ENCODE measurements at places on chromosomes 12 and 14.

- peak; percentile 93 for DNase-seq
Observed at GRCh38 chr12:58540480-58541299, 379.6 kb downstream of the LRIG3 start.

DNA sequence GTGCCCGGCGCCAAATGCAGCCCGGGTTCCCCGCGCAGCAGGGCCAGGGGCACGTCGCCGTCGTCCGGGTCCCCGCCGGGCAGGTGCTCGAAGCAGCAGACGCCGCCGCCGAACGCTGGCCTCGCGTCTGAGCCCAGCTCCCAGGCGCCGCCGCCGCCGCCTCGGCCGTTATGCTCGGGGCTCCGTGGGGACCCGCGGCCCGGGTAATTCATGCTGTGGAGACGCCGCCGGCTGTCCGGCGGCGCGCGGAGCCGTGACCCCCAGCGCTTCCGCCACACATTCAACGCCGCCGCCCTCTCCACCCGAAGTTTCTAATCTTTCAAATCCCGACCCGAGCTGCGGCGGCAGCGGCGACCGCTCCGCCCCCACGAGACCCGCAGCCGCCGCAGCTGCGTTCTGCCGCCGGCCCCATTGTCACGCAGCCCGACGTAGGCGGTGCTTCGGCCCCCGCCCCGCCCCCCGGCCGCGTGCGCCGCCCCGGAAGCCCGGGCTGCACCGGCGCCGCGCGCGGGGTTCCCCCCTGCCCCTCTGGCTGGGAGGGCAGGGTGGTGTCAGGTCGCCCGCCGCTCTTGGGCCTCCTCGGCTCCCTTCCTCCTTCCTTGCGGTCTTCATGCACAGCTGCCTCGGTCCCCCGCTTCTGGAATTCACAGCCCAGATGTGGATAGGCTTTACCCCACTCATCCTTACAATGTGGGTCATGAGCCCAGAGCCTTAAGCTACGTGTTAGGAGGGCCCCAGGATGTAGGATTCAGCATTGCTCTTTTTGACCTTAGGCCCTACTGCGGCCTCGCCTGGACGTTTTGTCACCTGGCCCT is at the start of gene DDHD1:
DDHD1 (minus strand) TSS at position 437 of the 815 bp plus-strand sequence; CDS start at position 212, 225 bp downstream.
- peak; percentile 34 for DNase-seq

DNA sequence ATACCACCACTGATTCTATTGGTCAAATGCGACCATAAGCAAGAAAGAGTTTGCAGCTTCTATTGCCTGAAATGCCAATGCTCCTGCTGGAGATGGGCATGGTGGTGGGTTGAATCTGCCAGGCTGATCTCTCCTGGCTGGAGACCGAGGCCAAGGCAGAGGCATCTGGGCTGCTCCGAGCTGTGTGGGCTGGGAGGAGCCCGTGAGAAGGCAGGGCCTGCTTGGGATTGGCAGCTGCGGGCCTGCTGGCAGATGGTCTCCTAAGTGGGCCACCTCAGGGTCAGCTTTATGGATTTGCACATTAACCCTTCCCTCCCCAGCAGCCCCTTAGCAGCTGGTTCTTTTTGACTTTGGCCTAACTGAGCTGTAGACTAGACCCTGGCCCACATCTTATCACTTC is 25.4 kb downstream of the SRRM4 start:
- no peak for DNase-seq

DNA sequence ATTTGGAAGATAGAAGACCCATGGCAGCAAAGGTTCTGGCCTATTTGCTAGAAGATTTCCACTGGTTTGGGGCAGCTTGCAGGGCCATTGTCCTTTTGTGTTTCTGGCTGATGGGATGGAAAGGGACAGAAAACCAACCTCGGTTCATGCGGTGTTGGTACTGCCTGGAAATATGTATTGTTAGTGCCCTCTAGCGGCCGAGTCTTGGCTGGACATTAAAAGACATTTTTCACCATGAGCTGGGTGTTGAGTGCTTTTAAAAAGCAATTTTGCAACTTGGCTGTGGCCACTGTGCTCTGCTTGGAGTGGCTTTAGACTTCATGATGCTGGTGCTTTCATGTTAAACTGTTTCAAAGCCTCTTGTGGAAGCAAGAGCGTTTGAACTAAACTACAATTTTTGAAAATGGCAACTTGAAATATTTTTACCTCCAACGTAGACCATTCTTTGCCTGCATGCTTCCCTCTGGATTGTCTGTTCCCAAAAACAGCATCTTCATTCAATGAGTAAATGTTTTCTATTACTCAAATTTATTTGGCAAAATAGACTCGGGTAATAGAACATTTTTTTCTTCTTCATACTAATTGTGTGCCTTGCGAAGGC is 102.7 kb upstream of the TBX5 start:
- peak; percentile 57 for DNase-seq

GRCh38 chr12:1670358-1671268 is 20.3 kb upstream of the ADIPOR2 start:
- no peak for DNase-seq

GRCh38 chr12:6538420-6539313 is 4.3 kb downstream of the GAPDH start:
- DNase-seq, result no peak

DNA sequence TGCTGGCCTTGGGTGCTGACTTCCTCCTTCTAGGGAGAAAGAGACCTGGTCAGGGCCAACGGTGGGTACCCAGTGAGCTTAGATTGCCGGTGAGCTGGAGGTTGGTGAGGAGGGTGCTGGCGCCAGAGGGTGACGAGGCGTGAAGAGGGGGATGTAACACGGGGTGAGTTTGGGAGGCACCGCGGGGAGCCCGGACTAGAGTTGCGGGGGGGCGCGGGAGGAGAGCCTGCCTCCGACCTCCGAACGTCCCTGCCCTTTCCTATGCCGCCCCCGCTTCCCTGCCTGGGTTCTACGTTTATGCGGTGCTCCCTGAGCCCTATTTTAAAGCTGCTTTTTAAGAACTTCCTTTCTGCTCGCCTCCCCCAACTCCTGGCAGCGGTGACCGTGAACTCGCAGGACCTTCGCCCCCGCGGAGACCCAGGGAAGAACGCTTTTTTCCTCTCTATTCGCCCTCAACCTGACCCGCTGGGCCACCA is 18.6 kb downstream of the OR6S1 start:
- DNase-seq, result no peak

- DNase-seq, result no peak
Observed at GRCh38 chr14:94998685-94999084, 158.6 kb downstream of the DICER1 start.

DNA sequence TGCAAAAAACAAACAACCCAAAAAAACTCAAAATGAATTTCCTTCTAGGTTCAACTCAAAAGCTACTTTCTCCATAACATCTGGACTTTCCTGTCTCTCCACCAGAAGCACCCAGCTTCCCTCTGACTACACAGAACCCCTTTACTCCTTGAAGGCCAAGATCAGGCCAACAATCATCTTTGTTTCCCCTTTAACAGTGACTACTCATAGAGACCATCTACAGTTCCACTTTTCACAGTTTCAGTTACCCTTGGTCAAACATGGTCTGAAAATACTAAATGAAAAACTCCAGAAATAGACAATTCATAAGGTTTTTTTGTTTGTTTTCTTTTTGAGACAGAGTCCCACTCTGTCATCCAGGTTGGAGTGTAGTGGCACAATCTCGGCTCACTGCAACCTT is 11.8 kb downstream of the GCH1 start:
- DNase-seq, result no peak

DNA sequence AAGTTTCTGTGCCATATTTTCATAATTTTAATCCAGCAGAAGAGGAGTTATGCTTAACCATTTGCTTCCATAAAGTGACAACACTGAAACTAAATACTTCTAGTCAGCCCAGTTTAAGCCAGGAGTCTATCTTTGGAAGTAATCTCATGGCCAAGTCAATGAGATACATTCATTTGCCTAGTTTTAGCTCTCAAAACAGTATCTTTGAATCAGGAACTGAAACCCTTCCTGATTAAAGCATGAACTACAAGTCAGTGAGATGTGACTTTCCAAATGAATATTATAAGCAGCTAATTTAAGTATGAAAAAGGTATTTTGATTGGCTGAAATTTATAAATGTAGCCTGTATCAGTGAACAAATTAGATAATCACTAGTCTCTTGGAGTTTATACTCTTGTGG is 491.5 kb downstream of the SLC6A15 start:
- DNase-seq, result no peak

DNA sequence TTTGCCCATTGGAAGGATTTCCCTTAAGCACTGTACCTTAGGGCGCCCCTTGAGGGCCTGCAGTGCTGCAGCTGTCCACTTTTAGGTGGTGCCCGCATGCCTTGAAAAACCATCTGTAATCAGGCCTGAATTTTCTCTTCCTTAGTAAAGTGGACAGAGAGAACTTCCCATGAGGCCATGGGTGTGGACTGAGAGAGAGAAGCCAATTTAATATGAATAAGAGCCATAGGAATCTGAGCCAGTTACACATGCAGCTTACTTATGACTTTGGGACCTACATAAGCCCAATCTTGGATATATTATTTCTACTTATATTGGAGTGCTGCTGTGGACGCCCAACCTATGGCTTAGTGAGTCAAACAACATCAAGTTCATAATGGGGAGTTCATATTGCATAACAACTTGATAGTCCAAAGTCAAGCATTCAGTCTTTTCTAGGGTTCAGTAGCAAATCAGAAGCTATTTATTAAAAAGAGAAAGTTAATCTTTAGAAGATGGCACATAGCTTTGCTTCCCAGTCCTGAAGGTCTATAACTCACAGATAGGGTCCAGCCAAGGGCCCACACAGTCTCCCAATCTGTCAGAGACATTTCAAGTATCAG is 11.1 kb upstream of the ETV6 start:
- DNase-seq, result no peak

GRCh38 chr12:25775968-25776367 is 182.5 kb upstream of the RASSF8 start:
- no peak for DNase-seq

- no peak for DNase-seq
Observed at GRCh38 chr12:107025671-107026070, 38.7 kb upstream of the MTERF2 start.

- no peak for DNase-seq
Observed at GRCh38 chr14:20498622-20499021, 6.7 kb upstream of the RNASE10 start.

- DNase-seq, result no peak
Observed at GRCh38 chr12:52568111-52568510, 5.5 kb downstream of the KRT74 start.

DNA sequence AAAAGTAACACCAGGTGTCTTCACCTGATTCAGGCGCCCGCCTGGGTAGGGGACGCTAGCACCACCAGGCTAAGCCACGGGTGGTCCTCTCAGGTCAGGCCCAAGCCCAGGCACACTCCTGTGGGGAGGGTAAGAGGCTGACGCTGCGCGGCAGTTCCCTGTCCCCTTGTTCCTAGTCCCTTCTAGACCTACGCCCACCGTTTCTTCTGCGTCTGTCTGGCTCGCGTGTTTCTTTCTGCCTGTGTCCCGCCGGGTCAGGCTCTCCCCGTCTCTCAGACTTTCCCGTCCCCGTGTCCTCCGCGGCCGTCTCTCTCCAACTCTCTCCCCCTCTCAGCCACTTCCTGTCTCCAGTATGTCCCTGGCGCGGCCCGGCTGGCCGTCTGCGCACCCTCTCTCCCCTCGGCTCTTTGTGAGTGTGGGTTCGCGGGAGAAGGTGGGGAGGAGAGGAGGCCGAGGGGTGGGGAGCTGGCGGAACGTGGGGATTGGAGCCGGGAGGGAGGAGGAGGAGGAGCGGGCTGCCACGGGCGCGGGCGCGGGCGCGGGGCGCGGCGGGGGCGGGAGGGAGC is 3.1 kb upstream of the TNS2 start:
- peak; percentile 45 for DNase-seq

GRCh38 chr14:50321009-50321660 is 9.0 kb downstream of the DMAC2L start:
- DNase-seq, result peak; percentile 88

GRCh38 chr12:122421187-122421820 is 1.2 kb downstream of the CLIP1 start:
- DNase-seq, result no peak

GRCh38 chr12:59736786-59737185 is 141.0 kb downstream of the SLC16A7 start:
- no peak for DNase-seq

DNA sequence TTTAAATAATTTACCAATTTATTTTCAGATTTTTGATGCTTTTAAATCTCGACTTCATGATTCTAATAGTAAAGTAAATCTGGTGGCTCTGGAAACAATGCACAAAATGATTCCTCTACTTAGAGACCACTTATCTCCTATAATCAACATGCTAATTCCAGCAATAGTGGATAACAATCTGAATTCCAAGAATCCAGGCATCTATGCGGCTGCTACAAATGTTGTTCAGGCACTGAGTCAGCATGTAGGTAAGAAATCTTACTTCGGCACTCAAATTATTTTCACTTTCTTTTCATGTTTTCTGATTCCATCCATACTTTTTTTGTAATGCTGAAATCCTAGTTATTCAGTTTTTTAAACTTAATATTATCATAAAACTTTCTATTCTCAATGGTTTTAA is 15.5 kb upstream of the PRPF39 start:
- DNase-seq, result no peak

DNA sequence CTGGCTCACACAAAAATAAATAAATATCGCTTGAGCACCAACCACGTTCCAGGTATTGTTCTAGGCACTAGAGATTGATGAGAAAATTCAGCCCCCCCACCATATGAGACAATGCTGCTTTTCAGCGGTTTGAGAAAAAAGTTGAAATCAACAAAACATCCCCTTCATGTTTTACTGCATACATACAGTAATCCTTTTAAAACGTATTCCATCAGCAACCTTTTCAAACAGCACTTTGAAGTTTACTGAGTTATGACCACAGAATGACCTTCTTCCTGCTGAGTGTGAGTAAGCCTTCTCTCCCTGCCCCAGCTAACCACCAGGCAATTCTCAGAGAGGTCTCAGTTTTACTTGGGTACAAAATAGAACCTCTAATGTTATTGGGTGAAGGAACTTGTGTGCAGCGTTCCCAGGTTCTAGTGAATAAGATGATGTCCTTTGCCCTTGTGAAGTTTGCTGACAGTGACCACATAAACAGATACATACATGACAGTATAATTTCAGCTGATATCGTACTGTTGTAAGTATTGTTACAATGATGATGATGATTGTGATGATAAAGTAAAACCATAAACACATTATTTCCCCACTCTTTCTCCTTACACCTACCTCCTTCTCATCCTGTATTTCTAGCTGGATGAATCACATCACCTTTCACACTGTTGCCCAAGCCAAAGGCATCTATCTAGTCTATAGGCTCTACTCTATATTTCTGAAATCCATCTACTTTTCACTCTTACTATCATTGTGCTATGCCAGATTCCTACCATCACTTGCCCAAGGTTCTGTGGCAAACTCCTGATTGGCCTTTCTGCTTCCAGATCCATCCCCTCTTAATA is 124.4 kb upstream of the KRR1 start:
- DNase-seq, result no peak

DNA sequence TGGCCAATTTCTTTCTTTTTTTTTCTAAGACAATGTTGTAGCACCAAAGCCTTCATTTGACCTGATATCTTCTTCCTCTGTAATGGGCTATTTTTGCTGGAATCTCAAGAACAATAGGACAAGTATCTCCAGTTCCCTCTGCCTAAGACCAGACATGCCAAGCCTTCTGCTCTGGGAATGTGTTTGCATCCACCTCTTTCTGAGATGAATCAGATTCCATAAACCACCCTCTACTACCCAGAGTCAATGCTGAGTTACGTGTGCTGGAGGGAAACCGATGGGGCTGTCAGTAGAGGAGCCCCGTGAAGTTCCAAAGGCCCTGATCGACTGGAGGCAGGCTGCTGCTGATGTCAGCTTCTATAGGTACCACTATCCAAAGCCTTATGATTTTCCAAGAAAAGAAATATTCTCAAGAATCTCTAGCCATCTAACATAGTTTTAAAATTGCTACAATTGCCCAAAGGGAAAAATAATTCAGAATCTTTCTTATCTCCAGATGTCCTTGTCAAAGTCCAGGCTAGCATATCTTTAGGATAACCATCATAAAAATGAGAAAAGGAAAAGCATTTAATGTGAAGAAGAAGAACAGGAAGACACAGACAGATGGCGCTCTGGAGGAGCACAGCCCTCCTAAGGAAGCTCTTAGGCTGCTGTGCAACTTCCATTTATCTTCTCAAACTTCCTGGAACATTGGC is 101.9 kb downstream of the SLC8A3 start:
- peak; percentile 13 for DNase-seq

Data from NCI-H748 treated with DMSO at 0.1 percent for 48 hours (cell line).